Hematopoietic multipotent progenitor cell treated with erythropoietin and hydrocortisone succinate and interleukin-3 and kit ligand, for 6 days (in vitro differentiated cells): ENCODE measurements at places on chromosomes 16 and 17.

GRCh38 chr17:29980261-29980660 lies 38.8 kb downstream of the EFCAB5 start:
- no peak for DNase-seq

DNA sequence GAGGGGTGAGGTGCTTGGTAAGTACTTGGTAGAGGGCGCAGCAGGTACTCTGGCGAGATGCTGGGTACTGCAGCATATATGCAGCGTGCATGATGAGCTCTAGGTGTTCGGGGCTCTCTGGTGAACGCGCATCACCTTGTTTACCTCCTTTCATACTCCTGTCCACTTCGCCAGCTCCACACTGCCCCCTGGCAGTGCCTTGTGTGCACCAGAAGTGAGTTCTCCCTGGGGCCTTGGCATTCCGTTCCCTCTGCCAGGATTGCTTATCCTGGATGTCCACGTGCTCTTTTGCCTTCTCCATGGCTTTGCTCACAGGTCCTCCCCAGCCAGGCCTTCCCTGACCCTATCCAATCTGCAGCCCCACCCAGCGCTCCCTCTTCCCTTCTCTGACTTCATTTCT lies 154.2 kb downstream of the MRM1 start:
- peak; percentile 70 for DNase-seq

GRCh38 chr16:85761861-85762260 lies 11.0 kb upstream of the C16orf74 start:
- peak; percentile 52 for DNase-seq

- DNase-seq = no peak
Measured at GRCh38 chr16:67301080-67301782, 21.9 kb downstream of the PLEKHG4 start.

- DNase-seq = no peak
Measured at GRCh38 chr16:65697065-65697464, 575.2 kb upstream of the CDH11 start.

- DNase-seq = peak; percentile 73
Measured at GRCh38 chr16:85321509-85322271, 209.4 kb upstream of the CIBAR2 start.

DNA sequence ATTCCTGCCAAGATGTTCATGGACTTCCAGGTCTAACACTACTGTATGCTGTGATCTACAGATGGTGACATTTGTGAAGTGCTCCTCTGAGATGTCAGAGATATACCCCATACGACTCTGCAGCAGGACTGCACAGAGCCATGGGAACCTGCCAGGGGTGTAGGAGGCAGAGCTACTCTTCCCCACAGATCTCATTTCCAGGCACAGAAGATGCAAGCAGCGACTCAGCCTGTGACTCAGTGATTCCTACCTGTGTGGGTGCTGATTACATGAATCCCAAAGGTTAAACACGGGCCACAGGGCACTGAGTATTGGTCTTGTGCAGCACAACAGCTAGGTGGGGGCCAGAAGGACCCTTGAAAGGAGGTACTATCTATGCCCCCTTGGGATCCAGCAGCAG lies 137.0 kb upstream of the SOX9 start:
- DNase-seq = no peak

DNA sequence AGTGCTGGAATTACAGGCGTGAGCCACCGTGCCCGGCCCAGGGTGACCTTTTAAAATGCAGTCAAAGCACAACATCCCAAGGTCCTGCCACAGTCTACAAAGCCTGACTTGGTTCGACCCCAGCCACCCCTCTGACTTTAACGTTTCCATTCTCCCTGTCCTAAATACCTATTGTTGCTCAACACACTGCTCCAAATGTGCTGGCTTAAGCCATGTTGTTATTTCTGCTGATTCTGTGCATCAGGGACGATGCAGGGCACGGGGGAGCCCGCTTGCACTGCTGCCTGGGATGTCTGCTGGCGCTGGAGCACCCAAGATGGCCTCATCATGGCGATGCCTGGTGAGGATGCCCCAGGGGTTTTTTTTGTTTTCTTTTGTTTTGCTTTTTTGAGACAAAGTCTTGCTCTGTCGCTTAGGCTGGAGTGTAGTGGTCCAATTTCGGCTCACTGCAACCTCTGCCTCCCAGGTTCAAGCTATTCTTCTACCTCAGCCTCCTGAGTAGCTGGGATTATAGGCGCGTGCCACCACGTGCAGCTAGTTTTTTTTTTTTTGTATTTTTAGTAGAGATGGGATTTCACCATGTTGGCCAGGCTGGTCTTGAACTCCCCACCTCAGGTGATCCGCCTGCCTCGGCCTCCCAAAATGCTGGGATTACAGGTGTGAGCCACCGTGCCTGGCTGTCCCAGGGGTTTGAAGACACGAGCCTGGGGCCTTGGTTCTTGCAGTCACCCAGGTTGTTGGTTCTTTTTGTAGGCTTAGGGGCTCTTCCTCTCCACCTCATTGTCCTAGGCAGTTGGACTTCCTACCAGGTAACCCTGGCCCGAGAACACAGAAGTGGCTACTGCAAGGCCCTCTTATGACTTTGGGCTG lies 22.9 kb downstream of the TMC7 start:
- DNase-seq = no peak

- DNase-seq = no peak
Measured at GRCh38 chr17:60165223-60165622, 15.4 kb downstream of the CA4 start.

- DNase-seq = no peak
Measured at GRCh38 chr17:50365649-50366393, 7.2 kb downstream of the MRPL27 start.

- DNase-seq = no peak
Measured at GRCh38 chr16:8736123-8736668, 61.2 kb downstream of the TMEM186 start.

GRCh38 chr17:64392300-64392699 lies 1.6 kb upstream of the PECAM1 start:
- no peak for DNase-seq

GRCh38 chr17:68460715-68461114 lies 3.4 kb upstream of the WIPI1 start:
- no peak for DNase-seq

DNA sequence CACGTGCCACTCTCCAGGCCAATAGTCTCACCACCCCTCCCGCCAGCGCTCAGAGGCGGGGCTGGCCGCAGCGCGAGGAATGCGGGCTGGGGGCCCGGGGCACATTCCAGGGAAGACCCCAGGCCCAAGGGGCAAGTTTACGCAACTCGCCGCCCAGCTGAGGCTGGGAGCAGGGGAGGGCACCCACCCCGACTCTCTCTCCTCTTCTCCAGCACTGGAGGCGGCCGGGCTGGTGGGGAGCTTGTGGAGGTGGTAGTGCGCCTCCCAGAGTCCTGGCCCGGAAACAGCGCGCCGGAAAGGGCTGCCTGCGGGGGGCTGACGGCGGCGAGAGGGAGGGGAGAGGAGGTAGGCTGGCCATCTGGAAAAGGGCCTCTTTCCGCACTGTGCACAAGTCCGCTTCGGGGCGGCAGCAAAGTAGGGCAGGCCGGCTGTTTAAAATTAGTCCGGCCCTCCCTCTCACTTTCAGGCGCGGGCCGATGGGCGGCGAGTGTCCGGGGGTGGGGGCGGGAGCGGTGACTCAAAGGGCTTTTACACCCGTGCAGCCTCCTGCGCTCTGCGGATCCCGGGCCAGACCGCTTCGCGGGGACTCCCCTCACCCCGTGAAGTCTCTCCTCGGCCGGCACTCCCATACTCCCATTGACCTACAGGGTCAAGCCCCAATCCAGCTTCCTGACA lies 1.1 kb downstream of the FHOD1 start:
- DNase-seq = peak; percentile 83

GRCh38 chr17:65683428-65683827 lies 122.0 kb upstream of the AXIN2 start:
- DNase-seq = no peak

DNA sequence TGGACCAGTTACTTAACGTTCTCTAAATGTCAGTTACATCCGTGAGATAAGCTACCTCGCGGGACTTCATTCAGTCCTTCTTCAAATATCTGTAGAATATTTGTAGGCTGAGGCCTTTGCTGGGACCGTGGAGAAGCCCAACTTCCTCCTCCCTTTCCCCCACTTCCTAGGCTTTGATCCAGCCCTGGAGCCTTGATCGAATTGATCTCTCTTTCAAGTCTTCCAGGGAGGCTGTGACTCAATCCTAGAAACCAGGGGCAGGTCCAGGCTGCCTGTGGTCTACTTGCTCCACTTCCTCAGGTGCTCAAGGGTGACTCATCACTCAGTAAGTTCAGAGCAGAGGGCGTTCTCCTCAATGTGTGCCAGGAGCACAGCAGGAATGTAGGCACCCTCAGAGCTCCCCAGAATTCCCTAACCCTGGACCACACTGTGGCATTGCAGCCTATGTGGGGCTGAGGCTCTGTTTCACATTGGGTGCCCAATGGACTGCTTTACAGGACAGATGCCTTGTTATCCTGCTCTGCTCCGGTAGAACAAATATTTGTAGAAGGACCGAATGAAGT lies 11.2 kb upstream of the CEP20 start:
- DNase-seq = no peak

- DNase-seq = no peak
Measured at GRCh38 chr17:32862940-32863339, 14.0 kb downstream of the MYO1D start.

DNA sequence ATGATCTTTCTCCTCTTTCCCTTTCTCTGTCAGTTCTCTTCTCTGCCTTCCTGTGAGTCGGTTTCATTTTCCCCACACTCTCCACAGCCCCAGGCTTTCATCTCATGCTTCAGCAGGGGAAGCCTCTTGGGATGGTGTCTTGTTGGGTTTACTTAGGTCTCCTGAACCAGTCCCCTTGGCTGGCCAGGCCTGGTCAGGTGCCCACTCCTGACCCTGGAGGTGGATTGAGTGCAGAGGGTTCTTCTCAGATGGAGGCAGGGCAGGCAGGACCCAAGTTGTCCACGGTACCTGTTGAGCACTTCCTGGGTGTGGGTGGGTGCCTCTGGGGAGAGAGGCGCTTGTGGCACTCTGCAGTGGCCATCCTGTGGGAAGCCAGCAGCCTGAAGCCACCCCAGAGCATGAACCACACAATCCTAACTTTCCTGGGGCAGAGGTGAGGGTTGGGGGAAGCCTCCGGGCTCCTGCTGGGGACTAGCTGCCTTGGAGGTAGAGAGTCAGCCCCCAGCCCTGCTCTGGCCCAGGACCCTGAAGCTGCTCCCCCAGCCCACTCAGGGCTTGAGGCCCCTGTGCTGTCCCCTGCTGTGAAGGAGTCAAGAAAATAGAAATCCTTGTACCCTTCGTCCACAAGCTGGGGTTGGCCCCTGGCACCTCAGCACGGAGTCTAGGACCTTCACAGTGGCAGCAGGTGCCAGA lies 2.0 kb upstream of the RAP1GAP2 start:
- no peak for DNase-seq

- DNase-seq = no peak
Measured at GRCh38 chr17:42475835-42476234, 17.2 kb downstream of the ATP6V0A1 start.

- DNase-seq = no peak
Measured at GRCh38 chr16:86345516-86345915, 164.8 kb upstream of the FOXF1 start.

- no peak for DNase-seq
Measured at GRCh38 chr16:80938879-80939260, 67.8 kb downstream of the CMC2 start.

GRCh38 chr17:34609210-34609609 lies 29.8 kb downstream of the TMEM132E start:
- DNase-seq = no peak

DNA sequence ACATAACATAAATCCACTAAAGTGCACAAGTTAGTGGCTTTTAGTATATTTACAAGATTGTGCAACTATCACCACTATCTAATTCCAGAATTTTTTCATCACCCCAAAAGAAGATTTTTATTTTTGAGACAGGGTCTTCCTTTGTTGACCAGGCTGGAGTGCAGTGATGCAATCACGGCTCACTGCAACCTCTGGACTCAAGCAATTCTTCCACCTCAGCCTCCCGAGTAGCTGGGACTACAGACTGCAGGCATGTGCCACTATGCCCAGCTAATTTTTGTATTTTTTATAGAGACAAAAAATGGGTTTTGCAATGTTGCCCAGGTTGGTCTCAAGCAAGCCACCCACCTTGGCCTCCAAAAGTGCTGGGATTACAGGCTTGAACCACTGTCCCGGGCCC lies 15.1 kb downstream of the DRC7 start:
- DNase-seq = no peak

- no peak for DNase-seq
Measured at GRCh38 chr17:42171831-42172230, 9.1 kb downstream of the KCNH4 start.

DNA sequence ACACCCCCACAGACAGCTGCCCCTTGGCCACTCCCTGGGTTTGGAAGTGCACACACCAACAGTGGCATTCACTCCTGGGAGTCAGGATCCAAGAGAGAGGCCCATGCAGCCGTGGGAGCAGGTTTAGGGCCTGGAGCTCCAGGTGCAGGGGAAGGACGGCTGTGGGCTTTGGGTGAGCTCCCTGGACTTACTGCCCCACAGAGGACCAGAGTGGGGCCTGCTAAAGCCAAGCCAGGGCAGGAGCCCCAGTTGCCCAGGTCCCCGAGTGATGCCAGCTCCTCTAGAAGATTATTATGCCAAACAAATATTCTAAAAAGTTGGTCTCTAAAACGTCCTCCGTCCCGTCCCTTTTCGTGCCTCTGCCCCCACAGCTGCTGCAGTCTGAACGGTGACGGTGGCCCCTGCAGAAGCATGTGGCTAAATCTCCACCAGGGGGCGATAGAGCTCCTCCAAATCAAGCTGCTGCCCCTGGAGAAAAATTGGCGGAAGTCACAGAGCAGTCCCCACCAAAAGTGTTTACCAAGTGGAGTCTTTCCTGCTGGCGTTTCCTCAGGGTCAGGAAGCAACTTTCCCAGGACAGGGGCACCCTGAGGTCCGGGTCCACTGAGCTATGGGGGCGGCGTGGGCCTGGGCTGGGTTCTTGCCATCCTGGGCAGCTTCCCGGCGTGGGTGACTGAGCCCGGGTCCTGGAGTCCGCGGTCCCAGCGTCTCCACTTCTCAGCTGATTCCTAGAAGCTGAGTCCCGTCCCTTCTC lies 4.2 kb downstream of the ARMC7 start:
- DNase-seq = peak; percentile 97

DNA sequence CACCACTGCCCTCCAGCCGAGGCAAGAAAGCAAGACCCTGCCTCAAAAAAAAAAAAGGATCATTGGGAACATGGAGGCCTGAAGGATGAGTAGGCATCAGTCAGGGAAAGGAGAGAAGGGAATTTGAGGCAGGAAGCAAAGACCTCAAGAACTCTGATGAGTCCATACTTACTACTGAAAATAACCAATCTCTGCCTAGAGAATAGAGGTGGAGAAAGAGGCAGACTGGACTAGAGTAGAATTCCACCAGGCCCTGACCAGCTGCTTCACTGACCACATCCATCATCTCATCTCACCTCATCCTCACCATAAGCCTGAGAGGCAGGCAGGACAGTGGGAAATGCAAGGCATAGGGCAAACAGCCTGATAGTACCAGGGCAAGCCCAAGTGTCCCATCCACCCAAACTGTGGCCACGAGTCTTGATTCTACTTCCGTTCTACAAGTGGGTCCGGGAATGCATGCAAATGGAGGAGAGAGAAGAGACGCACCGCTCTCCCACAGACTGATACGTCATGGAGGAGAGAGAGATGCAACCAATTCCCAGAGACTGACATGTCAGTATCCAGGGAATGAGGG lies 17.1 kb downstream of the ANKRD11 start:
- no peak for DNase-seq

- DNase-seq = no peak
Measured at GRCh38 chr17:146983-147761, 9.8 kb downstream of the SCGB1C2 start.

GRCh38 chr16:85659805-85660511 lies 28.8 kb downstream of the GINS2 start:
- peak; percentile 85 for DNase-seq

GRCh38 chr17:63547083-63547523 lies 3.2 kb upstream of the DCAF7 start:
- DNase-seq = no peak

- peak; percentile 84 for DNase-seq
Measured at GRCh38 chr16:24253192-24253591, 2.9 kb upstream of the CACNG3 start.

- no peak for DNase-seq
Measured at GRCh38 chr17:8746501-8747236, 2.0 kb upstream of the CCDC42 start.
